ENCODE measurements at places on chromosomes 12 and 14.

GRCh38 chr12:29589851-29590250 lies 92.4 kb upstream of the OVCH1 start:
- no peaks in the 10 kb centered on the region for H3K36me3 ChIP-seq
- DNase-seq = no peak
- H3K27ac ChIP-seq = no peak overlapping the region
- no peaks in the 10 kb centered on the region for H3K27me3 ChIP-seq
- H3K4me1 ChIP-seq = no peaks in the 10 kb centered on the region

- no peaks in the 10 kb centered on the region for H3K36me3 ChIP-seq
- H3K4me3 ChIP-seq = no peak overlapping the region
- DNase-seq = no peak
- H3K27me3 ChIP-seq = peaks cover 53% of the 10 kb centered on the region
- H3K27ac ChIP-seq = no peak overlapping the region
These were observed 44.6 kb upstream of the PTCSC3 start for GRCh38 chr14:36221112-36221511.

GRCh38 chr14:77303417-77304156 lies 17.1 kb downstream of the POMT2 start:
- peak; percentile 89 for DNase-seq
- peak overlapping the region; percentile 66 for H3K27ac ChIP-seq
- H3K4me3 ChIP-seq = no peak overlapping the region
- H3K4me1 ChIP-seq = peaks cover 56% of the 10 kb centered on the region

DNA sequence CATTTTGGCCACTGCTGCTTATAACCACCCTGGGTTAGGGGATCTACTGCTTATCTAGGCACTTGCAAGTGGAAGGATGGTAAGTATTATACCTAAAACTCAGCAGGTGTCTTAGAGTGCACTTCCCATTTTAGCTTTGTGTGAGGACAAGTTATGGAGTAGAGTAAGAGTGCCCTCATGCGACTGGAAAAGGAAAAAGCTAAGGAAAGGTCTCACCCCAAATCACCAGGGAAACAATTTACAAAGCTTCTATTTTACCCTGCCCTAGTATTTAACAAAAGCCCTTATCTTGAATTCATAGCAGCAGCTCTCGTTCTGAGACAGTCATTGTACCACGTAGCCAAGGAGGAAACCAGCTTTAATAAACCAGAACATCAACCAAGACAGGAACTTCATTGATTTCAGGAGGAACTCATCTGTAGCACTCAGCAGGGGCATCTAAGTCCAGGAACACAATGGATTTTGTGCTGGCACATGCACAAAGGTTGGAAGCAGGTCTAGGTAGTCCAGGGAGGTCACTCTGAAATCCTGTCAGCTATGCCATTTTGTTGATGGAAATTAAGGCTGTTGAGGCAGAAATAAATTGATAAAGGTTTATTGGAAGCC lies 2.9 kb downstream of the RDH12 start:
- H3K4me1 ChIP-seq = peaks cover 23% of the 10 kb centered on the region
- H3K4me3 ChIP-seq = no peak overlapping the region
- no peaks in the 10 kb centered on the region for H3K27me3 ChIP-seq
- H3K27ac ChIP-seq = no peak overlapping the region
- peak; percentile 54 for DNase-seq
- H3K36me3 ChIP-seq = no peaks in the 10 kb centered on the region

DNA sequence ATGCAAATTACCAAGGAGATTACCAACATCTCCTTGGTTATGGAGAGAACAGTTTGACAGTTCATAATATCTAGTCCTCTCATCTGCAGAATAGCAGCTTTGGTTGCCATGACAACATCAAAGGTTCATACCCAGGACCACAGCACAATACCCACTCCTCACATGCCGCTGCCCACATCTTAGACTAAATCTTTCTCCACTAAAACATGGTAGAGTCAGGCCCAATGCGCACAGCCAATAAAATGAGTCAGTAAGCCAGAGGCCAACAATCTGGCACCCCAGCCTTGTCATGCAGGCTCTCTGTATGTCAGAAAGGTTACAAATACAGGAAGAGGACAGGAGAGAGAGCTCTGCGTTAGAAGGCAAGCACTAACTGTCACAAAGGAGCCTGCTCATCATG lies 70.6 kb downstream of the KCNK10 start:
- H3K27ac ChIP-seq = no peak overlapping the region
- no peaks in the 10 kb centered on the region for H3K36me3 ChIP-seq
- H3K27me3 ChIP-seq = no peaks in the 10 kb centered on the region
- H3K4me3 ChIP-seq = no peak overlapping the region

GRCh38 chr14:23694949-23695663 lies 58.9 kb downstream of the DHRS2 start:
- H3K4me3 ChIP-seq = peak overlapping the region; percentile 43
- H3K36me3 ChIP-seq = no peaks in the 10 kb centered on the region
- no peaks in the 10 kb centered on the region for H3K27me3 ChIP-seq
- H3K27ac ChIP-seq = peak overlapping the region; percentile 37

DNA sequence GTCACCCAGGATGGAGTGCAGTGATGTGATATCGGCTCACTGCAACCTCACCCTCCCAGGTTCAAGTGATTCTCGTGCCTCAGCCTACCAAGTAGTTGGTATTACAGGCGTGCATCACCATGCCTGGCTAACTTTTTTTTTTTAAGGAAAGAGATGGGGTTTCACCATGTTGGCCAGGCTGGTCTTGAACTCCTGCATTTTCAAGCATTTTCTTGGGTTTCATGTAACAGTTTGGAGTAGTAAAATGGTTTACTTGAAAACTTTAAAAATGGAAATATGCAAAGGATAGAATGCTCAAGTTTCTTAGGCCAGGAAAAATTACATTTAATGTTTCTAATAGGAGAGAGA lies 63.3 kb downstream of the FOXN3 start:
- no peak overlapping the region for H3K4me3 ChIP-seq
- no peaks in the 10 kb centered on the region for H3K27me3 ChIP-seq
- DNase-seq = no peak
- peaks cover 34% of the 10 kb centered on the region for H3K36me3 ChIP-seq
- H3K4me1 ChIP-seq = peaks cover 81% of the 10 kb centered on the region
- H3K27ac ChIP-seq = peak overlapping the region; percentile 89

DNA sequence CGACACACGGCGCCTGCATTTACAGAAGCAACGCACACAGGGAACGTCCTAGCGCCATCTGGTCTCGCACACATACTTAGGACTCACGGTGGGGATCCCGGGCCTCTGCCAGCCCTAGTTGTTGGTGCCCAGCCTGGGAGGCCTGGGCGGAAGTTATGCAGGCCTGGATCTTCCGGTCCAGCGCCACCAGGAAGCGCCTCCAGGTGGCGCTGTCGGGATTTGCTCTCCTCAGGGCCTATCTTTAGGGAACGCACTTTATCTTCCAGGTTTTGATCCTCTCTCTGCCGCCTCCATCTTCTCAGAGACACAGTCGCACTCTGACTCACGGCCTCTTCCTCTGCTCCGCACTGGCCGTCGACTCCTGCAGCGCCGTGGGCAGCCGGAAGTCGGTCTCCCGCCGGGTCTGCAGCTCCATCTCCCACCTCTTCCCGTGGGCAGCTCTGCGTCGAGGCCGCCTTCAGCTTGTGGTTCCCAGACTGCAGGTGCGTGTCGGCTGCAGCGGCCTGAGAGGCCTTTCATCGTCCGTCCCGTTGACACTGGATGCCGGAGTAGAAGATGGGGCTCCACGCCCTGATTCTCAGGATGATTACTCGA lies 760.4 kb downstream of the TMEM121 start:
- no peak overlapping the region for H3K4me3 ChIP-seq
- no peaks in the 10 kb centered on the region for H3K27me3 ChIP-seq
- no peak overlapping the region for H3K27ac ChIP-seq
- H3K36me3 ChIP-seq = no peaks in the 10 kb centered on the region
